Natural killer cell treated with Interleukin-12 subunit alpha and Interleukin-12 subunit beta and Interleukin-15 and Interleukin-18, amount 100 ng/mL, for 72 hours (primary cell): ENCODE measurements at places on chromosomes 2 and 18. TPM values are rescaled to one million over a fixed set of nuclear protein-coding genes. Genes with fewer than 3 reads are reported as not detected.

- peaks cover 12% of the 10 kb centered on the region for H3K27me3 ChIP-seq
- peak overlapping the region; percentile 88 for H3K27ac ChIP-seq
- peaks cover 31% of the 10 kb centered on the region for H3K4me1 ChIP-seq
- peak overlapping the region; percentile 93 for H3K4me3 ChIP-seq
Observed at GRCh38 chr2:65436824-65437221, 4.4 kb upstream of the SPRED2 start.

- DNase-seq = no peak
- no peaks in the 10 kb centered on the region for H3K4me1 ChIP-seq
- H3K27me3 ChIP-seq = no peaks in the 10 kb centered on the region
Observed at GRCh38 chr2:209496586-209496982, 72.7 kb downstream of the MAP2 start.

DNA sequence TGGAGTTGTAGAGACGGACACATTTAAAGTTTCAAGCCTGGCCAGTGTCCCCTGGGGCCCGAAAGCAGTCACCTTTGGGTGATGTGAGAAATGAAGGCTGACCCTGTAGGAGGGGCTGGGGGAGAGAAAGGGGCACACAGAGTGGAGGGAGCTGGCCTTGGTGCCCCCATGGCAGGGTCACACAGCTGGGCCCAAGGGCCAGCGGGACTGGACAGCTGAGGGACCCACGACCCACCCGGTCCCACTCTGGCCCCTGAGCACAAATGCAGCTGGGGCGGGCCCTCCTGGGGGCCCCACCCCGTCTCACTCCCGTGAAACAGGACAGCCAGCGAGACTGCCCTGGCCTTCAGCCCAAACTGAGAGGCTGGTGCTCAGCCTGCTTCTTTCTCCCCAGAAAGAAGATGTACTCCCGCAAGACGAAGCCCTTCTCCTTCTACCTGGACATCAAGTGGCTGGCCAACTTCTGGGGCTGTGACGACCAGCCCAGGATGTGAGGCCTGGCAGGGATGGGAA is 6.1 kb downstream of the AGXT start:
- H3K4me1 ChIP-seq = no peaks in the 10 kb centered on the region
- no peak overlapping the region for H3K4me3 ChIP-seq
- no peaks in the 10 kb centered on the region for H3K27me3 ChIP-seq
- H3K36me3 ChIP-seq = no peaks in the 10 kb centered on the region
- no peak overlapping the region for H3K27ac ChIP-seq

DNA sequence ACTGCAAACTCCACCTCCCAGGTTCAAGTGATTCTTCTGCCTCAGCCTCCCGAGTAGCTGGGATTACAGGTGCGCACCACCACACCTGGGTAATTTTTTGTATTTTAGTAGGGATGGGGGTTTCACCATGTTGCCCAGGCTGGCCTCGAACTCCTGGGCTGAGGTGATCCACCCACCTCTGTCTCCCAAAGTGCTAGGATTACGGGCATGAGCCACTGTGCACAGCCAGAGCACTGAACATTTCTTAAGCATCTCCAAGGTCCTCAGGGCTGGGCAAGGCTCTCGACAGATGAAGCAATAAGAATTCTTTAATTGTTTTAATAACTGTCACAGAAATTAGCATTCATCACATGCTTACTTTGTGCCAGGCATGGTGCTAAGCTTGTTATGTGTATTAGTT is 4.1 kb downstream of the ATOH8 start:
- H3K4me1 ChIP-seq = peaks cover 6% of the 10 kb centered on the region
- DNase-seq = no peak
- peaks cover 23% of the 10 kb centered on the region for H3K27me3 ChIP-seq
- H3K36me3 ChIP-seq = no peaks in the 10 kb centered on the region
- H3K4me3 ChIP-seq = no peak overlapping the region

MC5R gene
- not detected for total RNA-seq

- H3K36me3 ChIP-seq = no peaks in the 10 kb centered on the region
- no peak for DNase-seq
- H3K27ac ChIP-seq = no peak overlapping the region
- H3K27me3 ChIP-seq = peaks cover 15% of the 10 kb centered on the region
Observed at GRCh38 chr2:74559912-74560311, 5.4 kb downstream of the DOK1 start.

GRCh38 chr18:50820901-50821520 is 1.2 kb upstream of the MRO start:
- DNase-seq = no peak
- H3K27me3 ChIP-seq = peaks cover 9% of the 10 kb centered on the region
- no peak overlapping the region for H3K27ac ChIP-seq
- H3K36me3 ChIP-seq = no peaks in the 10 kb centered on the region
- no peak overlapping the region for H3K4me3 ChIP-seq
- no peaks in the 10 kb centered on the region for H3K4me1 ChIP-seq

PRKAG3 gene
- not detected for total RNA-seq

GKN1 gene
- total RNA-seq = not detected

- H3K4me1 ChIP-seq = peaks cover 37% of the 10 kb centered on the region
- peaks cover 37% of the 10 kb centered on the region for H3K36me3 ChIP-seq
- no peaks in the 10 kb centered on the region for H3K27me3 ChIP-seq
- no peak overlapping the region for H3K27ac ChIP-seq
Observed at GRCh38 chr2:38742797-38743559, 8.2 kb downstream of the SRSF7 start.

APCDD1 gene
- total RNA-seq = not detected

DNA sequence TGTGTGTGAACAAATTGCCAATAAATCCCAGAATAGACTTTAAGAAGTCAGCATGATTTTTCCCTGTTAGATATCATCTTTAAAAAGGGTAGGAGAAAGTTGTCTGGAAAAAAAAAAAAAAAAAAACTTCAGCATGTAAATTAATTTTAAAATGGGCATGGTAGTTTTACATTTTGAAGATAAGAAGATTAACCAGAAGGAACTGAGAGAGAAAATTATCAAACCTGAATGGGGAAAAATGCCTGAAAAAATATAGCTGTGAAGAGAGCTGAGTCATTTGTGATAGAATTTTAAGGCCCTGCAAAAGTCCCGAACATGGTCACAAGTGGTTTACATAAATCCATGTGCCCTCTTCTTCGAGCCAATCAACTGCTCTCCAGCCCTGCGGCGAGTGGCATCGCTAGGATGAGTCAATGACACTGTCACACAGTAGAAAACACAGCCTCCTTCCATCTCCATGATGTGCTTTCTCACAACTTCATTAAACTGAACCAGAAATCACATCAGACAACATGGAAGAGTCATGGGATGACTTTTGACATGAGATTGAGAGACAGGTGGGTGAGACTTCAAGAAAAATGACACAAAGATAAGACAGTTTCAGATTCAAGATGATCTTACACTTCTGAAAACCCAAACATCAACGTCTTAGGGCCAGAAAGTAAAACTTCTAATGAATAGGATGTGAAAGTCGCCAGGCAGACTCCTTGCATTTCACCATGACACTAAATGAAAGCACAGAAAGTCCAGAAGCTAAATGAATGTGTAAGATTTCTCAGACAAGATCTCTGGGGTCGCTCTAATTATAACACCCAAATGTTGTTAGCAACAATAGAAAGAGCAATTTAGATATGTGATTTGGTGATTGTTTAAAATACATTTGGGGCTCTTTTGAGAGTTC is 273.0 kb upstream of the ID2 start:
- H3K36me3 ChIP-seq = no peaks in the 10 kb centered on the region
- peak overlapping the region; percentile 93 for H3K27ac ChIP-seq
- no peaks in the 10 kb centered on the region for H3K27me3 ChIP-seq
- H3K4me1 ChIP-seq = peaks cover 73% of the 10 kb centered on the region
- DNase-seq = peak; percentile 83
- H3K4me3 ChIP-seq = peak overlapping the region; percentile 65

DNA sequence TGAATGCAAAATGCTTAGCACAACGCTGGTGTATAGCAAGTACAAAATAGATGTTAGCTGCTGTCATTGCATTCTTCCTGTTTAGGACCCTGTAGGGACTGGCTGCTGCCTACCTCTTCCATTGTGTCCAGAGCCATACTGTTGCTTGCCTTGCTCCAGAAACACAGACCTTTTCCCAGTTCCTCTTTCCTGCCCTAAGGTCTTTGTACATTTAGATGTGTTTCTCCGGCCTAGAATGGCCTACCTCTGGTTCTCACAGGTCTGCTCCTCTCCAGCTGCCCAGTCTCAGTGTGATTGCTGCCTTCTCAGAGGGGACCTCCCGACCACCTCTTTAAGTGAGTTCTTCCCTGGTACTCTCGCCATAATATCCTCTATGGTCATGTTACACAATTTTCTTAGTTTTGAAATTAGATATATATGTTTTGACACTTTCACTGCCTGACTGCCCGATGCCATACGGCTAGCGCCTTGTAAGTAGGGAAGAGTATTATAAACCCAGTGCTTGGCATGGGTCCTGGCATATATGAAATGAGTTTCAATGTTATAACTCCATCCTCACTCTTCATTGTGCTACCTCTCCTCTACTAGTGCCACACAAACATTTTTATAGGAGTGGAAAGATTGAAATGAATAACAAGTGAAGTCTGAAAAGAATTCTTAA is 48.3 kb downstream of the RFTN2 start:
- H3K36me3 ChIP-seq = no peaks in the 10 kb centered on the region
- H3K27ac ChIP-seq = no peak overlapping the region
- DNase-seq = no peak
- no peaks in the 10 kb centered on the region for H3K4me1 ChIP-seq
- no peak overlapping the region for H3K4me3 ChIP-seq

- H3K36me3 ChIP-seq = no peaks in the 10 kb centered on the region
- no peak for DNase-seq
- H3K4me3 ChIP-seq = no peak overlapping the region
- H3K27me3 ChIP-seq = peaks cover 6% of the 10 kb centered on the region
- peak overlapping the region; percentile 30 for H3K27ac ChIP-seq
- H3K4me1 ChIP-seq = peaks cover 5% of the 10 kb centered on the region
Observed at GRCh38 chr2:70921839-70922234, 13.9 kb upstream of the ATP6V1B1 start.

ARHGEF33 gene
- 0.28 TPM for total RNA-seq

DNER gene
- 0.14 TPM for total RNA-seq

DNA sequence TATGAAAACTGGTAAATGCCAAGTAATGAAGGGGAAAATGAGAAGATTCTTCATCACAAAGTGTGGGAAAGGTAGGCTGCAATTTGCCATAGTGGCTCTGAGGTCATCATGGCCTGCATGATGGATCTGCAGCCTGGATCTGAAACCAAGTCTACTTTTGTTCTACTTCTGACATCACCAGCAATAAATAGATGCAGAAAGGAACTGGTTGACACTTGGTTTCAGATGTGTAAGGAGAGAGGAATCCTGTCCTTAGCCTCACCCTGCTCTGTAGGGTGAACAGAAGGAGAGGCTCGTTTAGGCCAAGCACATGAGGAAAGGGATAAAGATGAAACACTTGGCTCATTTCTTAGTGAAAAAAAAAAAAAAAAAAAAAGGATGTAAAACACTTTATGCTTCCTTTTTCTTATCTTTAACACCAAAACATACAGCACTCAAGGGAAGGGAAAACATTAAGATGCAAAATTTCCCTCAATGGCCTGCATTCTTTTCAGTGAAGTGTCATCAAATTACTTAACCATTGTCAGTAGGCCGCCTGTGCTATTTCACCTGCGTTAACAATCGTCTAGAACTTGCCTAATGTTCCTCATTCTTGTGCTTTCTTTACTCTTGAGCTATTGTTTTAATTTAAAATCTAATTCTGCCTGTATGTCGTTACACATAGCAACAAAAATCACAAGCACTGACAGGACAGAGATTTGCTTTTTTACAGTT is 3.9 kb downstream of the NEB start:
- no peak for DNase-seq
- H3K27me3 ChIP-seq = no peaks in the 10 kb centered on the region
- no peak overlapping the region for H3K27ac ChIP-seq
- no peak overlapping the region for H3K4me3 ChIP-seq
- no peaks in the 10 kb centered on the region for H3K36me3 ChIP-seq

GRCh38 chr2:9984217-9984739 is 32.8 kb downstream of the GRHL1 start:
- H3K4me3 ChIP-seq = no peak overlapping the region
- H3K27ac ChIP-seq = no peak overlapping the region
- H3K4me1 ChIP-seq = no peaks in the 10 kb centered on the region

DNA sequence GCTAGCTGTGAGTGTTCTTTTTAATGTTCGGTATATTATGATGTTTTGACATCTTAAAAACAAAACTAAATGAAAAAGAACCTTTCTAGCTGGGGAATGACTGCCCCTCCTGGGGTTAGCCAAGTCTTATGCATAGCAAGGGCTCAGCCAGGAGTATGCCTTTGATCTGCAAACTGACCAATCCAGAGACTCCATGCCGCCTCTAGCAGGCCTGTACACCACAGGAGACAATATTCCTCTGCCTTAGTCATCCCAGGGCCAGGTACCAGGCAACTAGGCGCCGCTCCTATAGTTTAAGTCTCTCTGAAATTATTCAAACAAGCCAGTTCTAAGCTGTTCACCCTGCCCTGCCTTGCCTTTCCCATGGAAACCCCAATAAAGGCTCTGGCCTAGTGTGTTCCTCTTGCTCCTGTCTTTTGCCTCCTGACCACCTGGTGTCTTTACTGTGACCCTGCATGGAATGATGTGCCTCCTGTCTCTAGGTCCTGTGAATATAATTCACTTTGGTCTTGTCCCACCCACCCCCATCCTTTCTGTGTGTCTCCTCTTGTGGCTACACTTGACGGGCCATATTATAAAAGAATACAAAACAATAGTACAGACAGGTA is 52.0 kb upstream of the CHN1 start:
- DNase-seq = no peak
- H3K4me1 ChIP-seq = peaks cover 2% of the 10 kb centered on the region
- no peaks in the 10 kb centered on the region for H3K27me3 ChIP-seq
- H3K4me3 ChIP-seq = no peak overlapping the region
- peaks cover 5% of the 10 kb centered on the region for H3K36me3 ChIP-seq

RGPD8 gene
- total RNA-seq = 7.7 TPM

DNA sequence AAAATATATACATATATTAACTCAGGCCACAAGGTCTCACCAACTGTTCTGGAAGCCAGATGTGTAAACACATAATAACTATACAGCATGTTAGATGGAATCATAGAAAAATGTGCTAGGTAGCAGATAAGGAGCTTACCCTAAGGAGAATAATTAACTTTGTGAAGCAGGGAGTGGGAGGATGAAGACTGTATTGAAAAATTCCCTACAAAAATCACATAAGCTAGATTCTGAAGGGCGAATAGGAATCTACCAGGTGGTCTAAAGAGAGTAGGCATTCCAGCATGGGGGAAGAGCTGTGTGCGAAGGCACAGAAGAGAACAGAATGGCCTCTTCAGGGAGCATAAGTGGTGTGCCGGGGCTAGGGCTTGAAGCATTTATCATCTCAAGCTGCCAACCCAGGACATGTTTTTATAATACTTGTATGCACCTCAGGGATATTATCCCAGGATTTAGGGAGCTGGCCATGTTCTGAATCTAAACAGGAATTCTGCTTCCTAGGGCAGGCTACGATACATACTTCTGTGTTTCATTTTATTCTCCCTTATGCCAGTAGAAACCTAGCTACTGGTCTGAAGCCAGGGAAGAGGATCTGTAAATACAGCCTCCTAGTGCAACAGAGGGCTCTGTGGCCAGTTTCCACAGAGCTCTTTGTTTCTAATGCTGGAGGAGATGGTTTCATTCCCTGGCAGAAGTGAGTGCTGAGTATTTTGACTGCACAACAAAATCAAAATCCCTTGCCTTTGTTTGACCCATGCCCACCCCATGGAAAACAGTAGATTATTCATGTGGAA is 56.7 kb downstream of the NEMP2 start:
- DNase-seq = no peak
- H3K4me3 ChIP-seq = no peak overlapping the region
- H3K36me3 ChIP-seq = peaks cover 5% of the 10 kb centered on the region
- no peaks in the 10 kb centered on the region for H3K27me3 ChIP-seq
- H3K4me1 ChIP-seq = peaks cover 22% of the 10 kb centered on the region

SP5 gene
- total RNA-seq = not detected

- no peak overlapping the region for H3K27ac ChIP-seq
- H3K4me3 ChIP-seq = no peak overlapping the region
- no peak for DNase-seq
Observed at GRCh38 chr2:69559442-69560146, 83.9 kb downstream of the AAK1 start.

SNORC gene
- 1.5 TPM for total RNA-seq
